ENCODE measurements at places on chromosomes 1 and 21.

DNA sequence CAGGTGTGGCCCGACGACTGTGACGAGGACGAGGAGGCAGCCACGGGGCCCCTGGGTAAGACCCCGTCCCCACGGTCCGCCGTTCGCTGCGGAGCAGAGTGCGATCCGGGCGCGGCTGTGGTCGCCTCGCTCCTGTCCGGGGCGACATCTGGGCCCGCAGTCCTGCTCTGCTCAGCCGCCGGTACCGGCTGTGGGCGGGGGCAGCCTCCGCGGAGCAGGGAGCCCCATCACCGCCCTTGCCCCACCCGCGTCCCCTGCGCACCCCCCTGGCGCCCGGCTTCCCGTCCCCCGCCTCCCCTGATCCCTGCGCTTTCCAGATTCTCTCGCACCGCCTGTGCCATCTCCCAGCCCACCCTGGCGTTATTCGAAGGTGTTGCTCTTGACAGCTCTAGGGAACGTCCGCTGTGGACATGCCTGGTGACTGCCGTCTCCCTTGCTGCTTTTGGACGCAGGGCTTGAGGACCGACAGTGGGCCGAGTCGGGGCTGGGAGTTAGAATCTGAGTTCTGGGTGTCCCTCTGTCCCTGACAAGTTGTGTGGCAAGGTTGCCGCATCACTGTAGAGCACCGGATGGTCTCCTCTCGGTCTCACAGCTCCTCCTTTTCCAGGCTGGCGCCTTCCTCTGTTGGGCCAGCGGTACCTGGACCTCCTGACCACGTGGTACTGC, 596 bp downstream of the TOR3A start:
- no peak for DNase-seq

DNA sequence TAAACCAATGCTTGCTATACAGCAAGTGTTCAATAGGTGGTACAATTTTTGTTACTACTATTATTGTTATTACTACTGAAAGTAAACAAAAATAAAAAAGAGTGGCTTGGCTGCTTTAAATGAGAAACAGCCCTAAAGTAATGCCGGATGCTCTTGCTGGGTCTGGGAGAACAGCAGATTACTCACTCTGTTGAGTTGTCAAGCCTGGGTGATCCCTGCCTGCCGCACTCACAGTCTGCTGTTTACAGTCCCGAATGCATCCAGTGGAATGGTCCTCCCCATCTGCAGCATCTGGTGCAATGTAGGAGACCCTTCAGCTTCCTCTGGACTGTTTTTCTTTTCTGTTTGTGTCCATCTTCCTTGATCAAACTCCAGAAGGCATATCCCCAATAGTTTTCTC, 102.7 kb upstream of the IVNS1ABP start:
- DNase-seq: no peak

GRCh38 chr1:9820521-9820920, 3.2 kb downstream of the CLSTN1 start:
- no peak for DNase-seq

DNA sequence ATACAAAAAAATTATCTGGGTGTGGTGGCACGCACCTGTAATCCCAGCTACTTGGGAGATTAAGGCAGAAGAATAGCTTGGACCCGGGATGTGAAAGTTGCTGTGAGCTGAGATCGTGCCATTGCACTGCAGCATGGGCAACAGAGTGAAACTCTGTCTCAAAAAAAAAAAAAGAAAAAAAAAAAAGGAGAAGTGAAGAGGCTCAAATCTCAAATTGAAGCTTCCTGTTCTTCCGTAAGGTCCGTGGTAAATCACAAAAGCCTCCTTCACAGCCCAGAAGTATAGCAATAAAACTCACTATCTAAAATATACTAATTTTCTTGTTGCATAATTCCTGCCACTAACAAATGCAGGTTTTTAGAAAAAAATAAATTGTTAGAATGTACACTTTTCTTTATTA, 498.2 kb upstream of the BRINP3 start:
- DNase-seq: no peak

GRCh38 chr1:909861-910310, 13.8 kb upstream of the SAMD11 start:
- DNase-seq: no peak

DNA sequence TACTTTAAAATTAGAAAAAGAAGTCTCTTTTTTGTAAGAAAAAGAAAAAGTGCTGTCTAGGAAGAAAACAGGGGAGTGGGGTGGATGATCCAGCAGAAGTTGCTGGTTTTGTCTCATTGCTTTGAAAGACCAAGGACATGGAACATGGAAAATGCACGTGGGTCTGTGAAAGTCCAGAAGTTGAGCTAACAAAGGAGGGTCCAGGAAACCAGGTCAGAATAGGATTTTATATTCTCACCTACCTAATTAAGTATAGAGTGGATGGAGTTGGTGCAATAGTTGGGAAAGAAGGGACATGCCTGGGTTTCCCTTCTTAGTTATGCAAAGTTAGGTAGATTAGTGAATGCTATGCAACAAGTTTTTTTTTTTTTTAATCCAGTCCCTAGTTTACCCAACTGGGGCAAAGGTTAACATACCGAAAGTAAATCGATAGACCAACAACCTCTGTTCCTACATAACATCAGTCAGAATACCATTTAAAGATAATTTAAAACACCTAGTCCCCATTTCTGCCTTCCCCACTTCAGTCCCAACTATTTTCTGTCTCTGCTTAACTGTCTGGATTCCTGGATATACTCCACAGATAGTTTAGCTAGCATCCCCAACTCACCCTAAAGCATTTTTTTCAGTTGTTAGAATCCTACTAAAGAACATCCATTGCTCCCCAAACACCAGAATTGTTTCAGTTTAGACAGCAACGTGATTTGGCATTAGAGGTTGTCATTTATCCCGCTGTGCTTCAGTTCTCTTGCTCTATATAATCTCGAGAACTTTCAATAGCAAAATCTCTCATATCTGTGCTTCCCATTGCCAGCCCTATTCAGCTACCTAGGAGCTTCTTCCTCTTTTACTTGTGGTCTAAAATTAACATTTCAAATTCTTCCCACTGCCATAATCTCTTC, 105.7 kb upstream of the PLPPR5 start:
- no peak for DNase-seq

- no peak for DNase-seq
Observed at GRCh38 chr1:1034439-1034781, 14.5 kb downstream of the AGRN start.

GRCh38 chr1:116451702-116452101, 78.7 kb downstream of the ATP1A1 start:
- DNase-seq: no peak

DNA sequence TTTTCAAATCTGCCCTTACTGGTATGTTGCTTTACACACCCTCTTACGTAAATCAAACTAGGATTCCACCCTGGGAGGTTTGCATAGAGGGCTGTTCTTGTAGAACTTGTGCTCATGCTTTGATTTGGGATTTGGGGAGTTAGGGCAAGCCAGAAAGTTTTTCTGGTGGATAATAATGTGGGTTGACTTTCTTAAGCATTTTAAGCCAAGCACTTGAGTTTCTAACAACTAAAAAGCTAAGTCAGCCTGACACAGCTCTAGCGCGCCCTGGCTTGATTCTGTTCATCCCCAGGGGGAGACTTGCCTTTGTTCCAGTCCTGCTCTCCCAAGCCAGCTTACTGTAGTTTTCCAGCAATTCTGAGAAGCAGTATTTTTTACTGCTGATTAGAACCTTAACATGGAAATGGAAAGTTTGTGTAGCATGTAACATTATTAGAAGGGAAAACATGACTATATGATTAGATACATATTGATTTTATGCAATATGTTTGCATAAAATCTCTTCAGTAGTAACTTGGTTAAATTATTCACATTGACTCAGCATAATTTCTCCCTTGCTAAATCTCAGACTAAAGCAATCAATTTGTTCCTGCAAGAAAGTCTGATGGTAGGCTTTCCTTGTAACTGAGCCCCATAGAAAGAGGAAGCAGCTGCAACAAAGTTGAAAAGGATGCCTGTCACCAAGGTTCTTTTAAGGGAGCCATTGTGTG, 11.0 kb upstream of the PGD start:
- peak; percentile 28 for DNase-seq

- no peak for DNase-seq
Observed at GRCh38 chr1:171421413-171422020, 63.8 kb upstream of the PRRC2C start.

DNA sequence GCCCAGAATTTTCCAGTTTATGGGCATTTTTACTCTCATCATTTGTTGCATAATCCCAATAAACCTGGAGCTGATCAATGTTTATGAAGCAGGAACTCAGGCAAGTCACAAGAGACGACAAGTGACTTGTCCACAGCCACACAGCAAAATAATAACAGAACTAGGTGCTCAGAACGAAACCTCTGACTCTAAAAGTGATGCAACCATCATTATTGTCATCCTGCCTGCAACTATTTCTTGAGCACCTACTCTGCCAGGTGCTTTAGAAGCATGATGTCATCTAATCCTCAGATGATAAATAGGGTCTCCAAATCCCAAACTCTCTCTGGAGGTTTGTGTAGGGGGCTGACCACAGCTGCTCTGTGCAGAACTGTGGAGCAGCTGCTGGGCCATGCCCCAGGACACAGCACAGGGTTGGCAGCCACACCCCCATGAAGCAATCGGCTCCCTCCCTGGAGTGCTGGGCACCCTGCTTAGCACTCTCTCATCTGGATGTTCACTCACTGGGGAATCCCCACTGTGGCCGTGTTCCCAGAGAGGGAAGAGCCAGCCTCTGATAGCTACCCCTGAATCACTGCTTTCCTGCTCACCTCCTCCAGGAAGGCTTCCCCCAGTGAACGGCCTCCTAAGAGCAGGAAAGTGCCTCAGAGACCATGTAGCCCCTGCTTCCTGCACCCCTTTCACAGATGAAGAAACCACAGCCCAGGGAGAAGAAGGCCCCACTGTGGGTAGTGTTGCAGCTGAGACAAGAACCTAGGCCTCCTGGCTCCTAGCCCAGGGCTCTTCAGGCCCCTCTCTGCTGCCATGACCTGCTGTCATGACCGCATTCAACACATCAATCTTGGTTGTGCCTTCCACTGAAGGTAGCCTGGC, 2.1 kb downstream of the TTC22 start:
- DNase-seq: no peak

GRCh38 chr21:21146587-21147373, 148.6 kb downstream of the NCAM2 start:
- no peak for DNase-seq

- DNase-seq: no peak
Observed at GRCh38 chr1:220791285-220791684, 4.6 kb downstream of the MTARC1 start.

GRCh38 chr21:15241997-15242736, 177.4 kb upstream of the NRIP1 start:
- DNase-seq: no peak

DNA sequence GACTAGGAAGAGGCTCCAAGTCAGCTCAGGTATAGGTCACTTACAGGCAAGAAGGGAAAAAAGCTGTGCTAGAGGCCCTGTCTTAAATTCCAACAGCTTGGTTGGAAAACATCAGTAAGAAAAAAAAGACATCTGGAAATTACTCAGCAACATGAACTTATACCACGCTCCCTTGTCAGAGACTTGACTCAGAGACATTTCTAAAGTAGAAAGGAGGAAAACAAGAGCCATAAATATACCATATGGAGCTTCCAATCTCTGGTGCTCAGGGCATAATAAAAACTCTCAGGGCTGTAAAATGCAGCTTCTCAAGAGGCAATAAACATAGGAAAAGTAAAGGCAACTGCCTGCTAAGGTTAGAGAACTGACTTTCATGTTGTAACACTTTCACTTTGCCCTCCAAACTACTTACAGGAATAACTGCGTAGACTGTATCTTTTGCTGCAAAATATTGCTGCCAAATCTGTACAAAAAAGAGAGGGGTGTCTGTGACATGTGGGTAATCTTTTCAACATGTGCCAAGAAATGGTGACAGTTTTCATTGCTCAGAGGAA, 14.7 kb downstream of the ATPAF1 start:
- DNase-seq: no peak

DNA sequence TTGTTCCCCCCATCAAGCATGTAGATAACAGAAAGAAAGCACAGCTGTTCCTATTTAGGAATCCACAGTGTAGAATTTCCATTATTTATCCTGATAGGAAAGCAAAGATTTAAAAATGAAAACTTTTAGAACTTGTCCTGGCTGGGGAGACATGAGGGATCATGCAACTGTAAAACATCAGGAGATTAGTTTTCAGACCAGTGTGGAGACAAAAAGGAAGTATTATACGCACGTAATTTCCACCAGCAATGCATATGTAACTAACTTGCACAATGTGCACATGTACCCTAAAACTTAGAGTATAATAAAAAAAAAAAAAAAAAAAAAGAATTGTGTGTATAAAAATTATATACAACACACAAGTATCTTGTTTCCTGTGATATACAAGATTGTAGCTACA, 172.4 kb downstream of the NEGR1 start:
- no peak for DNase-seq

DNA sequence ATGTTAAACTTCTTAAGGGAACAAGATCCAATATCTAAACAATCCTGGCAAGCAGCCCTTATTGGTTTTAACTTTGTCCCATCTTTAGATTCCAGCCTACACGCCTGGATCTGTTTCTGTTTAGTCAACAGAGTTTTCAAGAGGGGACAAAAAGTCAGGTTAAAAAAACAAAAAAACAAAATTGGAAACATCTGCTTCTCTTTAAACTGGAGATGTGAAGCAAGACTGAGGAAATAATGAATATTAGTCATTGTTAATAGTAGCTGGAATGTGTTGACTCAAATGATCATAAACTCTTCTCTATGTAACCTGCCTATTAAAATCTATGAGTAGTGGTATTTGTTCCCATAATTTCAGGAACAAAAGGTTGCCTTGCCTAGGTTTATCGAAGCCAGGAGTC, 55.0 kb downstream of the NID1 start:
- peak; percentile 26 for DNase-seq

DNA sequence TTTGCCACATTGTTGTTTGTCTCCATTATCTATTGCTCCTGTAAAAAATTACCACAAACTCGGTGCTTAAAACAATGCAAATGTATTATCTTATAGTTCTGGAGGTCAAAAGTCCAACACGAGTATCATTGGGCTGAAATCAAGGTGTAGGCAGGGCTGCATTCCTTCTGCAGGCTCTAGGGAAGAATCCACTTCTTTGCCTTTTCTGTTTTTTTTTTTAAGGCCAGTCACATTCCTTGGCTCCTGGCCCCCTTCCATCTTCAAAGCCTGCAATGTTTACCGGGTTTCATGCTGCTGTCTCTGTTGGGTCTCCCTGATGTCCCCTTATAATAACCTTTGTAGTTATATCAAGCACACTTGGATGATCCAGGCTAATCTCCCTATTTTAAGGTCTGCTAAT, 212.7 kb downstream of the PTBP2 start:
- no peak for DNase-seq

GRCh38 chr1:198141668-198142351, 15.0 kb upstream of the NEK7 start:
- DNase-seq: no peak

GRCh38 chr1:62309906-62310305, 9.3 kb downstream of the KANK4 start:
- no peak for DNase-seq

GRCh38 chr1:236799001-236799400, 3.9 kb downstream of the MTR start:
- no peak for DNase-seq

DNA sequence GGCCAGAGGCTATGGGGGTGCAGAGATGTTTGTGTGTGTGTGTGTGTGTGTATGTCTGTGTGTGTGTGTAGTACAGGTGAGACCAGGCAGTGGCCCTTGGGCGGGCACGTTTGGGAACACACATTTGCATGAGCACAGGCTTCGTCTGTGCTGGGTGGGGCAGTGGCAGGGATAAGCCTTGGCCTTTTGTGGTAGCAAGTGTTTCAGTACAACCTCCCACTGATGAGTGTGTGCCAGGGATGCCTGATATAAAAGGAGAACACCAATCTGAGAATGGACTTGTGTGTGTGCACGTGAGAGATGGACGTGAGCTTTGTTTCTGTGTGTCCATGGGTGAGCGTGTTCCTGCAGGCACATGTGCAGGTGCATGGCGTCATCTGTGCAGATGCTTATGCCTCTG, 3.0 kb downstream of the NTRK1 start:
- DNase-seq: no peak
